ENCODE measurements at places on chromosomes 7 and 10.

DNA sequence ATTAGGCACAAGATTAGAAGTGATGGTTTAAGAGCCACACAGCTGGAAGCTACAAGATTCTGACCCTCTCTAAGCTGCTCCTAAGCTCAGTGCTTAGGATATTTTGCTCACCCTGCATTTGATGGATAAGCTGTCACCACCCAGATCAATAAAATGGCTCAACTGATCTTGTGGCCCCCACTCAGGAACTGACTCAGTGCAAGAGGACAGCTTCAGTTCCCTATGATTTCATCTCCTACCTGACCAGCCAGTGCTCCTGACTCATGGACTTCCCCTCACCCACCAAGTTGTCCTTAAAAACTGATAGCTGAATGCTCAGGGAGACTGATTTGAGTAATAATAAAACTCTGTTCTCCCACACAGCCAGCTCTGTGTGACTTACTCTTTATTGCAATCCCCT, 833.8 kb downstream of the GRID1 start:
- no peak for DNase-seq

GRCh38 chr7:130852867-130853266, 118.9 kb upstream of the KLF14 start:
- DNase-seq, result no peak

DNA sequence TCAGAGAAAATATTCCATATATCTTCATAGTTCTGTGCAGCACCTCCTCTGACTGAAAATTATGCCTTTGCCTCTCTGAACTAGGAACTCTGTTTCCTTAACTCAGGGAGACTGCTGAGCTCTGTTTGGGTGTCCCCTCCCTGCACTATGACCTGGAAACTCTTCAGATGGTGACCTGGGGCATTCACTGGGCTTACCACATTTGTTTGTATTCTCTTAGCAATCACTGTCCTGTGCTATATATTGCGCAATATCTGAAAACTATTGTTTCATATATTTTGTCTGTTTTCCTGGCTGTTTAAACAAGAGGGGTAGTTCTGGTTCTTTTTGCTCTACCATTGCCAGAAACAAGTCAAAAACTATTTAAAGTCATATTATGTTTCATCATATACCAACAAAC, 181.8 kb upstream of the KIAA1217 start:
- DNase-seq, result no peak

DNA sequence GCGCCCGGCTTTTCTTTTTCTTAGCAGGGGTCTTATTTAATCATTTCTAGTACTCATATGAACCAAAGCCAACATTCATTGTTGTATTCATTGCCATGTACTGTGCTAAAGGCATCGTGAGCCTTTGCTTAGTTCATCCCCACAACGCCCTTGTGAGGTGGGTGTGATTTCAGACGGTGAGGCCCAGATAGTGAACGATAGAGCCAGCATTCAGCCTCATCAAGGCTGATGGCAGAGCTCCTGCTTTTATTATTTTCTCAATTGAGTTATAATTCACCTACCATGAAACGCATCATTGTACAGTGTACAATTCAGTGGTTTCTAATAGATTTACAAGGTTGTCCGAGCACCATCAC, 50.1 kb downstream of the HK1 start:
- DNase-seq, result no peak

- DNase-seq, result no peak
Measured at GRCh38 chr10:110850099-110850498, 21.6 kb upstream of the PDCD4 start.

GRCh38 chr7:141693082-141693481, 8.9 kb downstream of the DENND11 start:
- no peak for DNase-seq

GRCh38 chr10:112218036-112218390, 34.4 kb upstream of the GPAM start:
- no peak for DNase-seq

- no peak for DNase-seq
Measured at GRCh38 chr7:91656541-91657482, 223.7 kb downstream of the MTERF1 start.

DNA sequence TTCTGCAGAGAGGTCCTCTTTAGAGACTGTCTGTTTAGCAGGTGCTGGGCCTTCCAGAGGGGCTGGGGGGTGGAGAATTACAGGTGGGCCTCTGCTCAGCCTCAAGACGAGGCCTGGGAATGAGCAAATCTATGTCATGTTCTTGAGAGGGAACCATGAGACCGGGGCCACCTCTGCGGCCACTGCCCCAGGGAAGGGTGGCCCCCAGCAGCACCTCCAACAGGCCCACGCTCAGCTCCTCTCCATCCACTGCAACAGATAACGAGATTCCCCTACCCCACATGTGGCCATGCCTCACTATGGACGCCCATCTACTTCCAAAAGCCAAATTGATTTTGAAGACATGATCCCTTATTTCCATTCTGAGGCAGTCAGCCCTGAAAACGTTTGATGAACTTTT, 176.9 kb downstream of the TCERG1L start:
- DNase-seq, result no peak
